Activated CD4-positive, alpha-beta memory T cell treated with anti-CD3 and anti-CD28 coated beads for 36 hours (primary cell): ENCODE measurements at places on chromosomes 6 and 20. TPM values are rescaled to one million over a fixed set of nuclear protein-coding genes. Genes with fewer than 3 reads are reported as not detected.

SLA2 gene
- total RNA-seq: 47.1 TPM

AVP gene
- total RNA-seq: not detected

DNA sequence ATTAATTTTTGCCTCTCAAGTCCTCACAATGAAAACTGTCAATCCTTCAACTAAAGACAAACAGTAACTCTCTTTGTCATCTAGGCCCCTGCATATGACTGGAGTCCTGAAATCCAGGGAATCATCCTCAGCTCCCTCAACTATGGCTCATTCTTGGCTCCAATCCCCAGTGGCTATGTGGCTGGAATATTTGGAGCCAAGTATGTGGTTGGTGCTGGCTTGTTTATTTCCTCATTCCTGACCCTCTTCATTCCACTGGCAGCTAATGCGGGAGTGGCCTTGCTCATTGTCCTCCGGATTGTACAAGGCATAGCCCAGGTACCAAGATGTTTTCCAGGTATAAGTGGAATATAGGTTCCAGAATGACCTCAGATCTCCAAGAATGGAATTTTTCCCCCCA, 15.4 kb downstream of the SLC17A4 start:
- H3K27ac ChIP-seq: no peak overlapping the region
- no peak for DNase-seq
- no peak overlapping the region for H3K4me3 ChIP-seq
- H3K27me3 ChIP-seq: peaks cover 6% of the 10 kb centered on the region
- no peaks in the 10 kb centered on the region for H3K36me3 ChIP-seq

GRCh38 chr6:90229331-90230010, 67.2 kb downstream of the BACH2 start:
- H3K4me3 ChIP-seq: no peak overlapping the region
- no peak overlapping the region for H3K27ac ChIP-seq
- H3K36me3 ChIP-seq: peaks cover 34% of the 10 kb centered on the region
- H3K27me3 ChIP-seq: no peaks in the 10 kb centered on the region

DNA sequence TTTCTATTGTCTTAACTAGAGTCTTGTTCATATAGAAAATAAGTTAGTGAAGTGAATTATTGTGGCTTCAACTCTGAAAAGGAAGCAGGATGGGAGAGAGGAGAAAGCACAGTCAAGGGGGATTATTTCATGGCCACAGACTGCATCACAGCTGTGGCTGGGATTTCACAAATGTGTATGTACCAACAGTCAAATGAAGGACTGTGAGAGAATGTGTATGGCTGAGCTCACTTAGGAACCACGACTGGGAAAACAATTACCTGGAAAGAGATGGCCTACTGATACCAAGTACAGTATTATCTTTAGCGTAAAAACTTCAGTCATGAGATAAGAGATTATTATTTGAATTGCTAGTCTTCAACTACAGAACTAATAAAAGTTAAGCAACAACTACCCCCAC, 54.9 kb downstream of the SESN1 start:
- H3K27ac ChIP-seq: no peak overlapping the region
- no peak overlapping the region for H3K4me3 ChIP-seq
- no peaks in the 10 kb centered on the region for H3K36me3 ChIP-seq
- DNase-seq: no peak
- H3K27me3 ChIP-seq: no peaks in the 10 kb centered on the region

GRCh38 chr6:8174571-8174970, 72.2 kb upstream of the EEF1E1 start:
- no peak overlapping the region for H3K4me3 ChIP-seq
- peaks cover 5% of the 10 kb centered on the region for H3K27me3 ChIP-seq
- no peak overlapping the region for H3K27ac ChIP-seq
- no peak for DNase-seq
- H3K4me1 ChIP-seq: no peaks in the 10 kb centered on the region

DNA sequence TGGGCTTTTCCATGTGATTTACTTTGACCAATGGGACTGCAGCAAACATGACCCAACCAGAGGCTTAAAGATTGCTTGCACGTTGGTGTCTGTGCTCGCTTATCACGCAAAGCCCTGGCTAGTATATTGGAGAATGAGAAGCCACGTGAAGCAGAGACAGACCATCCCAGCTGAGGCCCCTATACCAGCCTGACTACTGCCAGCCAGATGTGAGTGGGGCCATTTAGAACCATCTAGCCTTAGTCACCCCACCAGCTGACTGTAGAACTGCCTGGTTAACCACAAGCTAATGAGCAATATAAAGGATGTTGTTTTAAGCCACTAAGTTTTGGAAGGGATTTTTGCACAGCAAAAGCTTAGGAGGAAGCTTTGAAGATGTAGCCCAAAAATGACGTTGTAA, 74.5 kb downstream of the MACROD2 start:
- no peaks in the 10 kb centered on the region for H3K4me1 ChIP-seq
- no peak overlapping the region for H3K4me3 ChIP-seq
